ENCODE measurements at places on chromosomes 7 and 10. TPM values are rescaled to one million over a fixed set of nuclear protein-coding genes. Genes with fewer than 3 reads are reported as not detected.

DNA sequence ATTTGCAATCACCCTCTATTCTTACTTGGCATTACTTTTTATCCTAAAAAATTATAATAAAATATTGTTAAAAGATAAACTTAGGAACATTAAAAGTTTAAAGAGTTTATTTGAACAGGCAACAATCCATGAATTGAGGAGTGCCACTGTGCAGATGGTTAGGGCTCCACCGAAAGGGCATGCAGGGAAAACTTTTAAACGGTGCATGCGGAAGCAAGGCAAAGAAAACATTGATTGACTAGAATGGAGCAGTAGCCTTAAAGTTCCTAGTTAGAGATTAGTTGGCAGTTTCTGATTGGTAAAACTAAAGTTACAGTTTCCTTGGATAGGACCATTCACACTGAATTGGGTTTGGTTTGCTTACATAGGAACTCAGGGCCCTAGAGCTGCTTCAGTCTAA lies 17.3 kb downstream of the CC2D2B start:
- no peak for DNase-seq

- no peak for DNase-seq
Observed at GRCh38 chr7:95421000-95421846, 13.6 kb downstream of the PON2 start.

DNA sequence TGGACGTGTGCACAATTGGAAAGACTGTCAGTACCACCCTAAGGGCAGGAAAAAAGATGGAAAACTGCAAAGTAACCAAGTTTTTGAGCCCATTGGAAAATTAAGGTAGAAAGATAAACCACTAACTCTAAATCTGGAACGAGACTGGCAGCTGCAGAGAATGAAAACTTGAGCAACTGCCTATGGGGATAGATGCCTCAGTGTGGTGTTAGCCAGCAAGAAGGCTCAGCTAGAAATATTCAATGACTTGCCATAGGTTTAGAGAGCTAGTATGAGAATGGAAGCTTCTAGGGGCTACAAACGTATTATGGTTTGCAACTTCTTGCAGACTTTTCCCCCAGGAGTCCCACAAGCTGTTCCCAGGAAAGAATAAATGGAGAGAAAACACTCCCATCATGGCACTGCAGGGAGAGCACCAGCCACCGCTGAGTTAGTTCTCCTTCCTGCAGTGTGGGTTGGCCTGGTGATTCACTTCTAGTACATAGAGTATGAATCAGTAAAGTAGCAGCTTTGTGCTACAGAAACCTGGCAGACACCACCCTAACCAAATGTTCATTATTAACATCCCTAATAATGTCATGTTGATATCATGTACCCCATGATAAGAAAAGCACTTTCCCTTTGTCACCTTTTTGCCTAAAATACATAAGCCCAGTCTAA lies 372.4 kb upstream of the VWC2 start:
- DNase-seq, result no peak

DNA sequence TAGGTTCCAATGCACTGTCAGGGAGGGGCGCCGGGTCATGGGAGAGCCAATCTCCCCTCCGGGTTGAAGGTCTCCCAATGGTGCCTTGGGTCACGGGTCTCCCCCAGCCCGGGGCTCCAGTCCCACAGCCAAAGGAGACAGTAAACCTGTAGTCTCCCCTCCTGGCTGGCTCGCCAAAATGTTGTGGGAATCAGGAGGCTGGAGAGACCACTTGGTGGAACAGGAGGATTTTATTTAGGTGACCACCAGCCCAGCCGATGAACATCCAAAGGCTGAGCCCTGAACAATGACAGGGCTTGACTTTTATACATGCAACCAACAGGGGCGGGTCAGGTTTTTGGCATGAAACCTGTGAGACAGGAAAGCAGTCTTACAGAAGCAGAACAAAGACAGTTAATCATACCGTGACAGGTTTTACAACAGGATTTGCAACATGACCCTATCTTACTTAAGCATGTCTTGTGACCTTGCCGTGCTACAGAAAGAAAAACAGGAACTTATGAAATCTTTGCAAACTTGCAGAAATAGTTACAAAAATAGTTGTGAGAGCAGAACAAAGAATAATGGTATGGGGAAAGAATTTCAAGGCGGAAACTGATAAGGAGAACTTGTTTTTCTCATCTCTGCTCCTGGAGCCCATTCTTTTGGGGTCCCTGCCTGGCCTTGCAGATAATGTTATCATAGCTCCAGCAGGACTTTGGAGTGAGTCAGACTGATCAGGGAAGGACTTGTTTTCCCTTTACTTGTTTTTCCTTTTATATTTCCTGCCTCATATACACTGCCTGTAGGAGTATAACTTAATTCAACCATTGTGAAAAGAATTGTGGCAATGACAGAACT lies 7.1 kb downstream of the ERV3-1 start:
- no peak for DNase-seq

Gene COA1
- 36.6 TPM for total RNA-seq

GRCh38 chr10:92972886-92973285 lies 87.7 kb upstream of the CYP26C1 start:
- no peak for DNase-seq

GRCh38 chr7:150373049-150373801 lies 4.6 kb downstream of the REPIN1 start:
- no peak for DNase-seq

- no peak for DNase-seq
Observed at GRCh38 chr7:92614660-92615174, 24.5 kb upstream of the FAM133B start.

GRCh38 chr7:36045326-36045725 lies 107.7 kb upstream of the EEPD1 start:
- no peak for DNase-seq

DNA sequence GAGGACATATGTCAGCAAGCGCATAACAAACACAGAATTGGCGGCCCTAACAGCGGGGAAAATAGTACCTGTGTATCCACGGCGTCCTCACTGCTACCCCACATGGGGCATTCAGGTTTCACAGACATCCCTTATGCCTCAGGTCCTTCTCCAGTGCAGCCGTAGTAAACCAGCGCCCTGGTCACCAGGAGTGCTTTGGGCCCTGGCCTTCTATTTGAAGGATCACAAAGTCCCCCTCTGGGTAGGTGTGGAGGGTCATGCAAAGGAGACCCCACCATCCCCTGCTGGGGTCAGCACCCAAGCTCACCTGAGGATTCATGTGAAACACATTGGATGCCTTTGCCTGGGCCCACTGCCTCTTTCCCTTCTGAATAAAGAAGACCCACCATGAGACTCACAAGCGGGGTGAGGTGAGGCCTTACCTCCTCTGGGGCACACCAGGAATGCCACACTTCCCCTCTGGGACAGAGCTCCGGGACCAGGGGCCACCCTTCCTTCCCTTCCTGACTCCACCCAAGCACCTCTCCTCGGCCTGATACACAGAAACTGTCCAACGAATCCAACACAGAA lies 18.8 kb downstream of the CLRN3 start:
- DNase-seq, result no peak

DNA sequence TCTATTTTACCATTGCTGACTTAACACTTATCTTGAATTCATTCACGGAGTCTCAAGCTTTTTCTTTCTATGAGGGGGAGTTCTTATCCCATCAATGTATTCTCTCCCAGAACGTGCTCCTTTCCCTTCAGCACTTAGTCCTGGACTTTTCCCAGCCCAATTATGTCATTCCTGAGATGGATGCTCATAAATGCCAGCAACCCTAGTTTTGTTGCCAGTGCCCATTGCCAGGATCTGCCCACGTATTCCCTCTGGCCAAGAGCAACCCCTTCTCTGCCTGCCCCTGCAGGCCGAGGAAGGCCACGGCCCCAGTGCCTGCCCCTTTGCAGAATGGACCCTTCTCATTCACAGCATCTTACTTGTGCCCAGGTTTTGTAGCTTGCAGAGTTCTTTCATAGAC lies 67.4 kb upstream of the PPP1R3C start:
- DNase-seq, result no peak

Gene PTPN20
- not detected for total RNA-seq

- no peak for DNase-seq
Observed at GRCh38 chr7:82373926-82374635, 69.5 kb downstream of the CACNA2D1 start.

DNA sequence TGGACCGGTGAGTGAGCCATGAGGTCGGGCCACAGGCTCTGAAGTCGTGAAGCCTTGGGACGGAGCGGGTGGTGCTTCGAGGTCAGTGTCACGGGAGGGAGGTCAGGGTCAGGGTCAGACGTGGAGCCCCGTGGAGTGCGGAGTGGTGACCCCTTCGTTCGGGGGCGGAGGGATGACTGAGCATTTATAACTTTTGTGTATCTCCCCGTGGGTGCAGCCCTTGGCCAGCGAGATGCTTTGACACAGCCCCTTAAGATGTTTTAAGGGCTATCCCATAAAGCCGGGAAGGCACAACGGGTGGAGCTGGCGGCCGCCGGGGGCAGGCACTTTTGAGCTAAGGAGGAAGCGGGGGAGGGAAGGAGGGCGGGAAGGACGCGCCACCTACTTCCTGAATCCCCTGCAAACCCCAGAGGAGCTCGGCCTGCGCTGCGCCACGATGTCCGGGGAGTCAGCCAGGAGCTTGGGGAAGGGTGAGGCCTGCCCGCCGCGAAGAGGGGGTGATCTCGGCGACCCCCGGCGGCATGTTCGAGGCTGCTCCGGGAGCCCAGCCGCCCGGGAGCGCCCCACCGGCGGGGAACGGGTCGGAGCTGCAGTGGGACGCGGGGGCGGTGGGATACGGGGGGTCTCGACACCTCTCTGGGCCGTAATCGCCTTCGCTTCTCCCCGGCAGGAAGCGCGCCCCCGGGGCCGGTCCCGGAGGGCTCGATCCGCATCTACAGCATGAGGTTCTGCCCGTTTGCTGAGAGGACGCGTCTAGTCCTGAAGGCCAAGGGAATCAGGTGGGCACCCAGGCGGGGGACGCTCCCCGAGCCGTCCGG lies at the start of gene GSTO1:
Gene GSTO1, plus strand, starts transcription at position 400 of the 818 bp plus-strand sequence. Its CDS starts 37 bp downstream, at position 437.
- DNase-seq, result no peak

- no peak for DNase-seq
Observed at GRCh38 chr7:22386206-22386858, 29.4 kb upstream of the RAPGEF5 start.

GRCh38 chr7:29471444-29472138 lies 92.0 kb upstream of the PRR15 start:
- no peak for DNase-seq

Gene HMX2
- total RNA-seq, result not detected

Gene PPIF
- 15.2 TPM for total RNA-seq

Gene CCDC7
- total RNA-seq, result 10.2 TPM

- no peak for DNase-seq
Observed at GRCh38 chr10:96721207-96721572, 876 bp upstream of the PIK3AP1 start.

DNA sequence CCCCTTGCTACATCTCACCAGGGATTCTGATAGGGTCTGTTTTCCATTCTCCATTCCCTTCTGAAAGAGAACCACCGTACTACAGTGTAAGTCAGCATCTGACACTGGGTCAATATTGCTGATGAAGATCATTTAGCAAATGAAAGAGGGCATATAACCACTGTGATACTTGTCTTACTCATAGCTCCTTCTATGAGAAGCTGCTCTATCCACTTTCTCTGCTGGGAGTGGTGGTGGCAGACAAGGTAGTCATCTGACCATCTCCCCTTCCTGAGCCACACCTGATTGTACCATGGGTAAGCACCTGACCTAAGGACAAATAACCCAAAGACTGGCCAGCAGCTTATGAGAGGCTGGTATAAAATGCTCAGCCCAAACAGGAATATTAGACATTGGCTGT lies 220.4 kb downstream of the DOCK4 start:
- DNase-seq, result no peak

DNA sequence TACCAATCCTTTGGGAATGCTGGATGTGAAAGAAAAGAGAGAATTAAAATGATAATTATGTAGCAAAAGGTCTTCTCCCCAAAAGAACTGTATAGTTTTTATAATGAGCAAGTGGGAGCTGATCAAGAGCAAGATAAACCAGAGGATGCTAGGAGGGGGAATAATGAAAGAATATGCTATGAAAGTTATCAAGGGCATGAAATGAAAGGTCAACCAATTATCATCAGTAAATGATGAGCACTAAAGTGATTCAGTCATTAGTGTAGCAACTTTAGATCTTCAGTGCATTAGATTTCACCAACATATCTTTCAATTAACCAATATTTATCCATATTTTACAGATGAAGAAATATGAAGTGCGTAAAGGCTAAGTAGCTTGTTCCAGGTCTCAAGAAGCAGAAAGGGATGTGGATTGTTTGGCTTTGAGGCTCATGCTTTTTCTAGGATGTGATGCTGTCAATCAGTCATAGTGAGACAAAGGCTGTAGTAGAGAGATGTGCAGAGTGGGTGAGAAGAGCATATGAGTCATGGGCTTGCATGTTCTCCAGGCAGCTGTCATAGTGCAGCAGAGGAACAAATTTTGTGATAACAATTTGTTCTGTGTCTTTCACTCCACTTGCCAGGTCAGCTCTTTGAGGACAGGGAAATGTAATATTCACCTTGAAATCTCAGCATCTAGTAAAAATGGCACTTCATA lies 5.7 kb upstream of the OR2F2 start:
- no peak for DNase-seq

Gene MGMT
- total RNA-seq, result 13.9 TPM

GRCh38 chr7:157278791-157279724 lies 57.7 kb upstream of the DNAJB6 start:
- DNase-seq, result peak; percentile 89

- no peak for DNase-seq
Observed at GRCh38 chr10:72126184-72126871, 38.0 kb upstream of the SPOCK2 start.

DNA sequence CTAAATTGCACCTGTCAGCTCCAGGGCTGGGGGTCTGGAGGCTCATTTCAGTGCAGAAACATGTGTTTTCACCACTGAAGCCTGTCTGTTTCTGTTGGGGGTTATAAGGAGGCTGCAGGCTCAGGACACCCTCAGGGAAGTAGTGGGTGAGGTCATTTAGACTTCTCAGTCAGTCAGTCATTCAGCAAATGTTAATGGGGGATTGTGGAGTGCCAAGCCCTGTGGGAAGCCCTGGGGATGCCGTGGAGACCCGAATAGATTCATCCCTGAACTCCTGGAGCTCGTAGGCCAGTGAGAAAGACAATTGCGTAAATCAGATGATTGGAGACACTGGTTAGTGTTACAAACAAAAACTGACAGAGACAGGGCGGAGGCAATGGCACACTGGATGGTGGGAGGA lies 19.2 kb downstream of the LHPP start:
- no peak for DNase-seq
